ENCODE measurements at places on chromosomes 13 and 19.

GRCh38 chr13:20442798-20443381 lies 82.8 kb downstream of the CRYL1 start:
- no peak for DNase-seq

DNA sequence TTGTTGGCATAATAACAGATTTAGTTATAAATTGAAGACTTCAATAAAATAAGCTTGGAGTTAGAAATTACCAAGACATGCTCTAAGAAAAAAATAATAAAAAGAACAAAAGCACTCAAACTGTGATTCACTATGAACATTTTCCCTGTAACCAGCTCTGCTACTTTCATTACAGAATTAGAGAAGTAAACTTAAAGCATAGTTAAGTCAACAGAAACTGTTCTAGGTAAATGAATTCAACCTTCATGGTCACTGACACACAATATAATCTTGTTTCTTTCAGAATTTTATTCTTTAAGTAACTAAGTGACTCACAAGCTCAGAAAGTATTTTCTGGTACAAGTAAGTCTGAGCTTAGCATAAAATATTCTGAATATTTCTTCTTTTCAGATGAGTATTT lies 136.3 kb downstream of the KLF5 start:
- no peak for DNase-seq

DNA sequence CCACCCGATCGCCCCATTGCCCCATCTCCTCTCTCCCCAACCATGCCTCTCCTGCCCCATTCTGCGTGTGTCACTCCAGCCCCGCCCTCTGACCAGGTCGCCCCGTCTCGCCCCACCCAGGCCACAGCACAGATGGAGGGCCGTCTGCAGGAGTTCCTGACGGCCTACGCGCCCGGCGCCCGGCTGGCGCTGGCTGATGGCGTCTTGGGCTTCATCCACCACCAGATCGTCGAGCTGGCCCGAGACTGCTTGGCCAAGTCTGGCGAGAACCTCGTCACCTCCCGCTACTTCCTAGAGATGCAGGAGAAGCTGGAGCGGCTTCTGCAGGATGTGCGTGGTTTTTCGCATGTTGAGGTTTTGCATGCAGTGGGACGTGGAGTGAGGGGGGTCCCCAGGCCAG lies 26.2 kb downstream of the MAST3 start:
- DNase-seq, result no peak

DNA sequence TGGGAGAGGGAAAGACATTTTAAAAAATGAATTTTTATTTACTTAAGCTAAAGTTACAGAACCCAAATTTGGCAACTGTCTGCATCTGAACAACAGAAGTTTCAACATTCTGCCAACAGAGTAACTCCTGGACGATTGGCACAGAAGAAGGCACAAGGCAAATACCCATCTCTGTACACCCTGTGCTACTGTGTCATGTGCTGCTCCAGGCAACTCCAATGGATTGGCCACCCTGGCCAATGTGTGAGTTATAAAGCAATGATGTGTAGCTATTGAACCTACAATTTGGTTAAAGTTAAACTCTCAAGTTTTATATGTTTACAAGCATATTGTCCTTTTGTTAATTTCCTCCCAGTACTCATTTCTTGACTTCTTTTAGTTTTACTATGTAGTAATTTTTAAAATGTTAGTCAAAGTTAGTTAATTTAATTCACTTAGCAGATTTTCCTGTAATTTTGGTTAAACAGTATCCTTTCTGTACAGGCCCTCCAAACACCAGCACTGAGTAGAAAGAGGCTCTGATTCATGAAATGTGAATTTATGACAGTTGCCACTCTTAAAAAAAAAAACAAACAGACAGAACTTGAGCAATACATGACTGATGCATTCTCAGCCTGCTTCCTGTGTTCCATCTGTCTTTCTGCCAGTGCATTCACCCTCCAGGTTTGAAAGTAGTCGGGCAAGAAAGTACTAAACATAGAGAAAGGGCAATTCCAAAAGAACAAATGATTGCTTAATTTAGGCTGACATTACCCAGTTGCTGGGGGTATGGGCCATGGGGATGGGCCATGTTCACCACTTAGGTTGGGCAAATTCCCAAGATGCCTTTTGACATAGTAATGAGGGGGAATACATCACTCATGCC lies 5.9 kb downstream of the STARD13 start:
- DNase-seq, result no peak

DNA sequence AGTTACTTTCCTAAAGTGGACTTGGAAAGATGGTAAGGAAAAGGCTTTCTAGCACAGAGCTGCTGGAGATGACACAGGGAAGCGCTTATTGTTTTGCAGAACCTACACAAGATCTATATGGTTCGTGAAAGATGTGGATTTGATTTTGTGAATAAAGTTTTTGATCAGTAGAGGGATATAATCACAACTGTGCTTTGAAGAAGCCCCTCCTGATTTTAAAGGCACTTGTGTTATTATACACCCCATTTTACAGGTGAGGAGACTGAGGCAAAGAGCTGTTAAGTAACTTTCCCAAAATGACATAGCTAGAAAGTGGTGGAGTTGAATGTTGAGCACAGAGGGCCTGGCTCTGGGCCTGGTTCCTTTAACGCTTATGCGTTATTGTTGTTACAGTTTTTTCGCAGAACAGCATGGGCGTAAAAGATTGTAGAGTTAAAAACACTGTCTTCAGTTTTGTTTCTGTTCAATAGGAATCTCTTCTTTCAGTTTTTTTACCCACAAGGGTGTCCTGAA lies 1.4 kb downstream of the TDRD3 start:
- DNase-seq, result no peak

- DNase-seq, result no peak
Observed at GRCh38 chr13:27183561-27184147, 12.0 kb upstream of the USP12 start.

GRCh38 chr19:590396-590745 lies 690 bp downstream of the HCN2 start:
- no peak for DNase-seq

GRCh38 chr13:68358294-68358705 lies 1128.2 kb upstream of the PCDH9 start:
- no peak for DNase-seq

DNA sequence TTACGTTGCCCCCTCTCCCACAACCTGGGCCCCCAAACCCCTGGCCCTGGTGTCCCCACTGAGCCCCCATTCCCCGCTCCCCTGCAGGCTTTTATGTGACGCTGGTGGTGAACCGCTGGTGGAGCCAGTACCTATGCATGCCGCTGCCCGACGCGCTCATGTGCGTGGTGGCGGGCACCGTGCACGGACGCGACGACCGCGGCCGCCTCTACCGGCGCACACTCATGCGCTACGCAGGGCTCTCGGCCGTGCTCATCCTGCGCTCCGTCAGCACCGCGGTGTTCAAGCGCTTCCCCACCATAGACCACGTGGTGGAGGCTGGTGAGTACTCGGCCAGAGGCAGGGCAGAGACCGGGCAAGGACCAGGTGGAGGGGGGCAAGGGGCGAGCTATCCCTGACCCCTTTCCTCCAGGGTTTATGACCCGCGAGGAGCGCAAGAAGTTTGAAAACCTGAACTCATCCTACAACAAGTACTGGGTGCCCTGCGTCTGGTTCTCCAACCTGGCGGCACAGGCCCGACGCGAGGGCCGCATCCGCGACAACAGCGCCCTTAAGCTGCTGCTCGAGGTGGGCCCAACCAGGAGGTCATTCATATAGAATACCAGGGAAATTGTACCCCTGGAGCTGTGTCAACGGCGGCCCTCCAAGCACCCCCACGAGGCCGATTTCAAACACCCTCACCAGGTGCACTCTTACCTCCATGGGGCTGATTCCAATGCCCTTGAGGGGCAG lies 3.0 kb downstream of the BEST2 start:
- no peak for DNase-seq

DNA sequence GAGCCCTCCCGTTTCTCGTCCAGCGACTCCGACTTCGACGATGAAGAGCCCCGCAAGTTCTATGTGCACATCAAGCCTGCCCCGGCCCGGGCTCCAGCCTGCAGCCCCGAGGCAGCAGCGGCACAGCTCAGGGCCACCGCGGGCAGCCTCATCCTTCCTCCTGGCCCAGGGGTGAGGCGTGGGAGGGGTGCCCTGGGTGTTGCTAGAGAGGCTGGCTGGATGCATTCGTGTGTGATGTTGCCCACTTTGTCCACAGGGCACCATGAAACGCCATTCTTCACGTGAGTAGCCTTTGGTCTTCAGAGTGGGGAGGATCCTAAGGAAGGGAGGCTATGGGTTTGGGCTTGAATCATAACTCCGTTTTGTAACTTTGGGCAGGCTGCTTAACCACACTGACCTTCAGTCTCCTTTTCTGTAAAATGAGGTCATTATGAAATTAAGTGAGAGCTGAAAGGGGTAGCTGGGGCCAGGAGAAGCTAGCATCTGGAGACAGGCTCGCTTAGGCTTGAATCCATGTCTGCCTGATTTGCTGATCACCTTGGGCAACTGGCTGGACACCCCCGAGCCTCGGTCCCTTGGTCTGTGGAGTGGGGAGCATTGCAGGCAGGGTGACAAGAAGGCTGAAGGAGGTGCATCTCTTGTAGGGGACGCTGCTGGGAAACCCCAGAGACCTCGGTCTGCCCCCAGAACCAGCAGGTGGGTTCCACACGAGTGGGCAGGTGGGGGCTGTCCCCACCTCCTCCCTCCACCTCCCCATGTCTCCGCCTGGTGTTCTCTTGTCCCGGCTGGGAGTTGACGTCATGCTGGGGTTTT lies 18.7 kb upstream of the B3GNT3 start:
- no peak for DNase-seq

DNA sequence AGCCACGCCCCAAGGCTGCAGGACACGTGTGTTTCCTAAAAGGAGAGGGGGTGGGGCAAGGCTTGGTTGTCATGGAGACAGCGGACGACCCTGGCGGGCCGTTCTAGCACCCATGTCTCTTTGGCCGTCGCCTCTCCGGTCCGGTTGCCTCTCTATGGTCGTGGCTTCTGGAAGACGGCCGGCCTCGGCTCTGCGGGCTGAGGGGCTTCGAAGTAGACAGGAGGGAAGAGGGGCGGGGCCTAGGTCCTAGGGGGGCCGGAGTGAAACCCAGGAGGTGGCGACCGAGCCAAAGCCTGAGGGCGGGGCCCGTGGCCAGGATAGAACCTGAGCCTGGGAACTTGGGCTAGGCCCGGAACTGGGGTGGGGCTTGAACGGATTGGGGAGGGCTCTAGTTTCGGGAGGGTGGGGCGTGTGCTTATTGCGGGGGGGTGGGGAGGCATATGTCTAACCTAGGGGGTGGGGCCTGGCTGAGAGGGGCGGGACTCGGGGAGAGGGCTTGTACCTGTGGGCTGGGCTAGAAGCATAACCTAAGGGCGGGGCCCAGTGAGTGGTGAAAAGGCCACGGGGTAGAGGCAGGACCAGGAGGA lies 750 bp upstream of the SLC27A1 start:
- DNase-seq, result peak; percentile 89

DNA sequence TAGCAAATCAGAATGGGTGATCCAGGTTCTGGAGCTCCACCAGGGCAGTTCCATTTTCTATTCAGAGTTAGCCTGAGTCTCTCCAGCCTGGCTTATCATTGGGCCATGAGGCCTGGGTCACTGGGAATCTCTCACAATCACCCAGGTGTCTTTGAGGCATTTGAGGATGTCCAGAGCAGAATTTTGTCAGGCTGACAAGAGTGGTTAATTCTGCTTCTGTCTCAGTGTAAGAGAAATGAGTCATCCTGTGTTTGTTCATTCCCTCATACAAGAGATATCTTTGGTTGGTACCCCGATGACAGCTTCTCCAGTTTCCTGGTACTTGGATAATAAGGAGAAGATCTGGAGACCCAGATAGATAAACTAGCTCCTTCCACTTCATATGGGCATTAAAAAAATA lies 10.4 kb downstream of the ZNF93 start:
- no peak for DNase-seq

GRCh38 chr19:3178973-3179738 lies 587 bp downstream of the S1PR4 start:
- DNase-seq, result no peak

DNA sequence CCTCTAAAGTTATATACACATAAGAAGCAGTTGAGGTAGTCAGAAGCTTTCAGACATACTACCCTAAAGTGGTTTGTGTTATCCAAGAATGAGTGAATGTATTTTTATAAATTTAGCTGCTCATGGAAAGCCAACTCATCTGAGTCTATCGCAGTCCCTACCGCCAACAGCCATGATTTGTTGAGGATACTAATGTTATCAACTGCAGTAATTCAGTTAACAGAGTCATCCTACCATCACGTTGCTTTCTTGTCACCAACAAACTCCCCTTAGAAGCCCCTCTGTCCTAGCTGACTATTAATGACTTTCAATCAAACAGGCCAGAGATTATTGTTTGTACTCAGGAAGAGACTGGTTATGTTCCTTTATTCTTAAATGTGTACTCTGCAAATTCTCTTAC lies 169.9 kb downstream of the DCT start:
- no peak for DNase-seq

- DNase-seq, result no peak
Observed at GRCh38 chr13:73835138-73835721, 299.0 kb downstream of the KLF12 start.

DNA sequence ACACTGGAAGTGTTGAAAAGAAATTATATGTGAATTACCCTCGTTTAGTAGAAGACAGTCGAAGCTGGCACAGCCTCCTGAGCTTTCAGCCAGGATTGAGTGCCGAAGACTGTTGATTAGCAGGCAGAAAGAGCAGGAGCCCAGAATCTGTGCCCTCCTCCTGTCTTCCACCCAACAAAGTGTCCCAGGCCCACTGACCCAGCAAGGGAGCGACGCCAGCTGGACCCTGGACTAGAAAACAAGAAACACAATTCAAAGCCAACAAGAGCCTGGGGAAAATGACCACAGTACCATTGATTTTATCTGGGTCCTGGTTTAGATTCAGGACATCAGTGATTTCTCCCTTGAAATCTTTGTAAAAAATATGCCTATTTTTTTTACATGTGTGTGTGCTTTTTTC lies 120.7 kb downstream of the RXFP2 start:
- no peak for DNase-seq

DNA sequence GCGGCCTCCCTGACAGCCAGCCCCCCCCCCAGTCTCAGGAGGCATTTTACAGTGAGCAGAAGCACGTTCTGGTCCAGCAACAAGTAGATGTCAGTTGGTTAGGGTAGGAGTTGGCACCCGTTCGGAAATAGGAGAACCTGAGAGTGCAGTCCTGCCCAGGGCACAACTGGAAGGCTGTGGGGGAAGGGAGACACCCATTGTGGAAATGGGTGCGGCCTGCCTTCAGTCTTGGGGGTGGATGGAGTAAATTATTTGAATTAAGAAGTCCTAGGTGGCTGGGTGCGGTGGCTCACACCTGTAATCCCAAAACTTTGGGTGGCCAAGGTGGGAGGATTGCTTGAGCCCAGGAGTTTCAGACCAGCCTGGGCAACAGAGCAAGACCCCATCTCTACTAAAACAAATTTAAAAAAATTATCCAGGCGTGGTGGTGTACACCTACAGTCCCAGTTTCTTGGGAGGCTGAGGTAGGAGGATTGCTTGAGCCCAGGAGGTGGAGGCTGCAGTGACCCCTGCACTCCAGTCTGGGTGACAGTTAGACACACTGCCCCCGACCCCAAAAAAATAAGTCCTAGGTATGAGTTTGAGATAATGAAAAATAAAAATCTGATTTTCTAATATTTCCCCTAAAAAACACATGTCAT lies 1.2 kb downstream of the CIRBP start:
- DNase-seq, result no peak

Data from activated CD8-positive, alpha-beta memory T cell treated with anti-CD3 and anti-CD28 coated beads for 1 hour (primary cell).